ENCODE measurements at places on chromosomes 16 and 17.

DNA sequence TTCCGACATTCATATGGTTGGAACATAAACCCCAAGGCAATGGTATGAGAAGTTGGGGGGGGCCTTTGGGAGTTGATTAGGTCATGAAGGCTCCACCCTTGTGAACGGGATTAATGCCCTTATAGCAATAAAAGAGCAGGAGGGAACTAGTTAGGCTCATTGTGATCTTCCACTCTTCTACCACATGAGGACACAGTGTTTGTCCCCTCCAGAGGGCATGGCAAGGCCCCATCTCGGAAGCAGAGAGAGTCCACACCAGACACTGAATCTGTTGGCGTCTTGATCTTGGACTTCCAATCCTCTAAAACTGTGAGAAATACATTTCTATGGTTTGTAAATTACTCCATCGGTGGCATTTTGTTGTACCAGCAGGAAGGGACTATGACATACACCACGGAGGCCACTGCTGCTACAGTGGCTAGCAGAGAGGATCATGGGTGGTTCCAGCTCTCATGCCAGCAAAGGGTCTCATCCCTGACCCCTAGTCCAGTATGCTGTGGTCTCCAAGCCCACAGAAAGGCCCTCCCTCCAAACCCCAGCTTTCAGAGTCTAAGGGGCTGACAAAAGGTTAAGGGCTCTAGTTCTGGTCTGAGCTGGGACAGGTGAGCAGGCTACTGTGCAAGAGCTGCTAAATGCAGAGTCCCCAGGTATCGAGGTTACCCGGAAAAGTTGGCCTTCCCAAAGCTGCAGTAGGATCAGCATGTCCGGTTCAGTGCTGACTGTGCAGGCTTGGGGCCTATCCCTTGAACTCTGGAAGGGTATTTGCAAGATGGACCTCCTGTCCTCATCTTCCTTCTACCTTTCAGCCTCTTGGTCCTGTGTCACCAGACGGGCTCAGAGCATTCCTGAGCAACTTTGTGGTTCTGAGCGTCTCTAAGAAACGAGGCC lies 12.2 kb downstream of the CCR7 start:
- peak; percentile 3 for DNase-seq

GRCh38 chr16:74623214-74623838 lies 16.4 kb upstream of the GLG1 start:
- no peak for DNase-seq

DNA sequence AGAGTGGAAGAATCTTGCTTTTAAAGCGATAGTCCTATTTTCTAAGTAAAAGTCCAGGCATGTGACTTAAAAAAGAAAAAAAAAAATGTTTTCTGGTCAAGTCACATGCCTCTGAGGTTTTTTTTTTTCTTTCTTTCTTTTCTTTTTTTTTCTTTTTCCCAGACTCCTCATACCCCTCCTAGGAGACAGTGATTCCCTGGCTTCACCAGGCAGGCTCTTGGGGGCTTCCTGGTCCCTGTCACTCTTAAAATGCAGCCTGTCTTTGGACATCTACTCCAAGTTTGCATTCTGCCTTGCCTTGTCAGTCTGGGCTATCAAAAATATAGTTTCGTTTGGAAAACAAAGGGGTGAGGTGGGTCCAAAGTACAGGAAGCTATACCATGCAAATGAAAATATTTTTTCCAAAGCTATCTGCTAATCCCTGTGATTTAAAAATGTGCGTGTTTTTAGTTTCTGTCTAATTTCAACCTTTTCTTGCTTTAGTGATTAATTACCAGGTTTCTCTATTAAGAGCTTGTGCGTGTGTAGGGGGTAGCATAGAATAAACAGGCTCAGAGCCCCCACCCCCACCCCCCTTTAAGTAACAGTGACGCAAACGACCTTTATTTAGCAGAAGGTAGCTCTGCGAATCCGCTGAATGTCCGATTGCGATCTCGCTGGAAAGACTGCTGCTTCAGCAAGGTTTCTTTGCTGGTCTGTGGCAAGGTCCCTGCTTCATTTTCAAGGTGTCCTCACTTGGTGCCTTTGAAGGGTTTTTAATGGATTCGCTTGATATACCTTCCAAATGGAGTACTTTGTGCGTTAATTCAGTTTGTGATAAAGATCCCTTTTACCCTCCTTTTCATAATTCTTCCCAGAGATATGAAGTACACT lies 510.2 kb downstream of the WWOX start:
- no peak for DNase-seq

- DNase-seq: peak; percentile 93
Observed at GRCh38 chr16:11240636-11241473, 15.1 kb downstream of the SOCS1 start.

GRCh38 chr16:9308850-9309249 lies 217.4 kb downstream of the HAPSTR1 start:
- DNase-seq: no peak

DNA sequence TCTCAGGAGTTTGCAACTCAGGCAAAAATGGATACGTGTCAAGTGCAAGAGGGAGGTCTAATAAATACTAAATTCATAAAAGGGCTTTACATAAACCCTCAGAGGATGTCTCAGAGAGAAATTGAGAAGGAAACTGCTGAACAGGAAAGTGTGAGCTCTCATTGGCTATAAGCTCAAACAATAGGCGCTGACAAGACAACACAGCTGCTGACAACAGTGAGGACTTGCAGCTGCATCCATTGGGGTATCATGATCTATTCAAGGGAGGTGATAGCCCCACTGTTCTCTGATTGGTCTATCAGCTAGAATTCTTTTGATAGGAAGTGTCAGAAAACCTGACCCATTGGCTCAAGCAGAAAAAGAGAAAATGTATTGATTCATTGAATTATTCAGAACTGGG lies 187.2 kb downstream of the CBLN1 start:
- no peak for DNase-seq

- no peak for DNase-seq
Observed at GRCh38 chr17:56595831-56596690, 2.6 kb downstream of the NOG start.

GRCh38 chr17:80389011-80389995 lies 25.7 kb upstream of the ENDOV start:
- DNase-seq: no peak

DNA sequence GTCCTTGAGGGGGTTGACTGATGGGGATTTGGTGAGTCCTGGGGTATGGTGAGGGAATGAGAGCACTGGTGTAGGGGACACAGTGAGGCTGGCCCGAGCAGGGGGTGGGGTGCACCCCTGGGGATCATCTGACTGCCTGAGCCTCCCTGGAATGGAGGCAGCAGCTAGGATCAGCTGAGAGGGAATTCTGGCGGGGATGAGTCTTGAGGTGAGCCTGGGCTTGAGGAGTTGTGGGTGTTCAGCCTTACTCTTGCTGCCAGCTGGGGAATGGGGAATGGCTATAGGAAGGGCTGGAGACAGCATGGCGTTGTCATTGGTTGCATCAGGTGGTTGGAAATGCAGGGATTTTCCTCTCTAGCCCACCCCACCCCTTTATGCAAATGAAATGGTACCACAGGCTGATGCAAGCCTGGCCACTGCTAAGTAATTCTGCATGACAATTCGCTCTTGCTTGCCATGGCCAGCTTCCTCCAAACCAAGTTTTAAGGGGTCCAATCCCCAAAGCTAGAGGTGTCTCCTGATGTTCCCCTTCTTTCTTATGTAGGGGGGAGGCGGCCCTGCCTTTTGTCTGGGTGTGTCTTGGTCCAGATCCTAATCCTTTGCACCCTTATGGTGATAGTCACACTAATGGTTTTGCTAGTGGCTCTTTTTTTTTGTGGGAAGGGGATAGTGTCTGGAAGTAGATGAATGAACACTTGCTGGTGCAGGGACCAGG lies 7.5 kb downstream of the NFE2L1 start:
- DNase-seq: peak; percentile 39

DNA sequence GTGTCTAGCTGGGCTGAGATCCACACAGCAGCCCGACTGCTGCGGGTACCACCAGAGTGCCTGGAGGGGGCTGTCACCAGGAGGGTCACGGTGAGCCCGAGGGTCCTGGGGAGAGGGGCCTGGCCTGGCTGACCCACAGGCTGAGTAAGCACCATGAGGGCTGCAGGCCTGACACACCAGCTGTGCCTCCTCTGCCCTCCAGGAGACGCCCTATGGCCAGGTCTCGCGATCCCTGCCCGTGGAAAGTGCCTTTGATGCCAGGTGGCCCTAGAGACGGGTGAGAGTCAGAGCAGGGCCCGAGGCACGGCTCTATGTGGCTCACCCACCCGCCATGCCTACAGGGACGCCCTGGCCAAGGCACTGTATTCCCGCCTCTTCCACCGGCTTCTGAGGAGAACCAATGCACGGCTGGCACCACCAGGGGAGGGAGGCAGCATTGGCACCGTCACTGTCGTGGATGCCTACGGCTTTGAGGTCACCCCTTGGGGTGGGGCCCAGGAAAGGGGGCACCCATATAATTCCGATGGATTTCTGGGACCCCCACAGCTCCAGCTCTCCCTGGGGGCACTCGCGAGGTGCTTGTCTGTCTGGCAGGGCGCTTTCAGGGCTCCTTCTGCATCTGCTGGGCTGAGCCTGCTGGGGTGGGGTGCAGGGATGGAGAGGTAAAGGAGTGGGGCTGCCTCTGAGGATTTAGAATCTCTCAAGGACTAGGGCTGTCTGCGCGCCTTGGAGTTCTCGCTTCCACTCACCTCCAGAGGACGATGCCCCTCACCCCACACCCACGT lies 7.1 kb downstream of the MYO15B start:
- DNase-seq: no peak

DNA sequence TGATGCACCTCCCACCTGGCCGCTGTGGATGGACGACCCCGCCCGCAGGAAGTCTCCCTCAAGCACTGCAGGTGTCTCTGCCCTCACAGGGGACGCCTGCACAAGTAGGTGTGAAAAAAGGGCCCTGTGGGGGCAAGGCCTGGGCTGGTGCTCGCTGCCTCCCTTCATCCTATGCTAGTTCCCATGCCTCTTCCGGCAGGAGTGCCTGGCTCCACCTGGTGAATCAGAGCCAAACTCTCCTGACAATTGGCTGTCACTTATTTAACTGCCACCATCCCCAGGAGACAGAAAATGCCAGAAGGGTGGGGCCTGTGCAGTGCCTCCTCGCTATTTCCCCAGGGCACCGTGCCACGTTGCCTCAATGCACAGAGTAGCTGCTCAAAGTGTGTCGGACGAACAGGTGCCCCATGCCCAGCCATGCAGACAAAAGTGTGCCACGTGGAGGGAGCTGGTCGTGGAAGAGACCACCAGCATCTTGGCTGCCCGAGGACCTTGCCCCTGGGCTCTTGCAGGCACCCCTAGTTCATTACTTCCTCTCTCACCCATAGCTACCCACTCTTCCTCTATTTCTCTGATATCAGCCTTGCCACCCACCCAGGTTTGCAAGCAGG lies 170.7 kb downstream of the SEC14L1 start:
- no peak for DNase-seq

DNA sequence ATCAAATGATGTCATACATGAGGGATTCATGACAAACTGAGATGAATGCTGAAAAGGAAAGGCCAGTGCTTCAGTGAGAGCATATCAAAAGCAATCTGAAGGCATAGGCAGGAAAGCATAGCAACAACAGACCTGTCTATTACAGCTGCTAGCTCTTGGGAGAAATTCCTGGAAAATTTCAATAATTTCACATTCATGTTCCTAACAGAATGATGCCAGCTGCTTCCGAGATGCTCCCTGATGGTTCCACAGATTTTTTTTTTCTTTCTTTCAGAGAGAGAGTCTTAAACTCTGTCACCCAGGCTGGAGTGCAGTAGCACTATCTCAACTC lies 50.3 kb upstream of the CLEC3A start:
- DNase-seq: no peak

- no peak for DNase-seq
Observed at GRCh38 chr17:63382826-63383225, 63.3 kb downstream of the CYB561 start.

- DNase-seq: no peak
Observed at GRCh38 chr16:29674188-29674587, 4.8 kb upstream of the QPRT start.
